ENCODE measurements at places on chromosomes 2 and 18. TPM values are rescaled to one million over a fixed set of nuclear protein-coding genes. Genes with fewer than 3 reads are reported as not detected.

Gene GYPC
- 7.1 TPM for total RNA-seq

Gene GBX2
- not detected for total RNA-seq

Gene SGPP2
- total RNA-seq = 54.0 TPM

- no peaks in the 10 kb centered on the region for H3K36me3 ChIP-seq
- no peaks in the 10 kb centered on the region for H3K4me1 ChIP-seq
- H3K4me3 ChIP-seq = no peak overlapping the region
- H3K27ac ChIP-seq = no peak overlapping the region
Measured at GRCh38 chr2:110854355-110855081, 122.1 kb downstream of the ACOXL start.

DNA sequence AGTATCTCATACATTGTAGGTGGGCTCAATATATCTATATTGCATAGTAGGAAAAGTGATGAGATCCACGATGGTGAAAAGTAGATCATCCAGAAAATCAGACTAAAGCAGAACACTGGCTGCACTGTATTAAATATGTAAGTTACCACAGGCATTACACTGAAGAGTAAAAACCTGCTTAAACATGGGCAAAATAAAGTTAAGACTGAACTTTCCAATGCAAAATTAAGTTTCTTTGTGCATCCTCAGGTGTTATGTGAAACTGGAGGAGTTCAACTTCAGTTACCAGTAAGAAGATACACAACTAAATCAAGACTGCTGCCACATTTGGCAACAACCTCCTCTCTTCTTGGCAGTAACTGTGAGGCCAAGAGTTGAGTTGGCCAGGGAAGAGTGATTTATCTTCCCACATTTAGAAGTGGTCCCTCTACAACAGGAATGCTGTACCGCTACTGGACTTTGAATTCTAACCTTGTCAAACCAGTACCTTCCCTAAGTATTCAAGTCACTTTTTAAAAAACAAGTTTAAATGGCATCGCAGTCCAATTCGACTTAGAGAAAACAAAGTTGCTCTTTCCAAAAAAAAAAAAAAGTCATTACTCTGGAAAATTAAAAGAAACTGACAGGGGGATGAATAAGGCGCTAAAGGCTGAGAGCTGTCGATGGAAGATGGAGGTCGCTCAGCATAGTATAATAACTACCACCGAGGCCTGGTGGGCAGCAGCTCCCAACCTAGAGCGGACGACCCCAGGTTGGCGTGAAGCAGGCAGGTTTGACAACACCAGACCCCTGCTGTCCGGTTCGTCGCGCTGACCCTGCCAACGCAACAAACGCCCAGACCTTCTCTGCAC is 1.1 kb downstream of the MAP4K3 start:
- no peaks in the 10 kb centered on the region for H3K27me3 ChIP-seq
- peak overlapping the region; percentile 84 for H3K4me3 ChIP-seq
- DNase-seq = peak; percentile 20

DNA sequence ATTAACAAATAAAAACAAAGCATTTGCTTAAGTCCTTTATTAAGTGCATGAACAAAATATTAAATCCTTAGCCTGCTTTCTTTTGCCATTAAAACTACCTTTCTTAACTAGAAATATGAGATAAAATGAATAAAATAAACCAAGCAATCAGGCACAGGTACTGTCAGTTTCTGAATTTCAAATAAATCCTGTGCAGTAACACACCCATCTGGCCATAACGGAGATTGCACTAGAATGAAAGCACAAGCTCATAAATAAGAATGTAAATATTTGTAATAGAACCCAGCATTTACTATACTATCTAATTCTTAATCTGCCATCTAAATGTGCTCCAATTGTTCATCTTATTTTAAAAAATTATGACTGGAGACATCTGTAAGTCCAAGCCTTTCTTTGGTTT is 31.9 kb downstream of the PRKRA start:
- H3K27ac ChIP-seq = no peak overlapping the region
- H3K27me3 ChIP-seq = no peaks in the 10 kb centered on the region
- DNase-seq = no peak
- no peaks in the 10 kb centered on the region for H3K36me3 ChIP-seq

- no peak for DNase-seq
- no peaks in the 10 kb centered on the region for H3K36me3 ChIP-seq
- H3K4me1 ChIP-seq = no peaks in the 10 kb centered on the region
- no peak overlapping the region for H3K4me3 ChIP-seq
Measured at GRCh38 chr2:143382573-143382972, 253.4 kb downstream of the ARHGAP15 start.

GRCh38 chr18:67901573-67901972 is 385.1 kb upstream of the DSEL start:
- H3K4me3 ChIP-seq = no peak overlapping the region

- H3K36me3 ChIP-seq = no peaks in the 10 kb centered on the region
- H3K27ac ChIP-seq = no peak overlapping the region
- no peak for DNase-seq
- no peak overlapping the region for H3K4me3 ChIP-seq
- no peaks in the 10 kb centered on the region for H3K4me1 ChIP-seq
- H3K27me3 ChIP-seq = no peaks in the 10 kb centered on the region
Measured at GRCh38 chr2:234178330-234179030, 128.0 kb downstream of the SPP2 start.

GRCh38 chr2:128986026-128986715 is 667.5 kb upstream of the HS6ST1 start:
- H3K27ac ChIP-seq = no peak overlapping the region
- H3K4me3 ChIP-seq = no peak overlapping the region
- no peak for DNase-seq
- no peaks in the 10 kb centered on the region for H3K4me1 ChIP-seq
- H3K27me3 ChIP-seq = no peaks in the 10 kb centered on the region

GRCh38 chr2:211745295-211746097 is 793.1 kb downstream of the ERBB4 start:
- H3K36me3 ChIP-seq = no peaks in the 10 kb centered on the region
- H3K27ac ChIP-seq = no peak overlapping the region
- DNase-seq = peak; percentile 34
- no peaks in the 10 kb centered on the region for H3K27me3 ChIP-seq
- H3K4me1 ChIP-seq = no peaks in the 10 kb centered on the region

Measured in colonic mucosa (tissue), 4 donors.